ENCODE measurements at places on chromosomes 3 and 15.

GRCh38 chr15:96369825-96370621 is 39.5 kb downstream of the NR2F2 start:
- DNase-seq, result no peak

DNA sequence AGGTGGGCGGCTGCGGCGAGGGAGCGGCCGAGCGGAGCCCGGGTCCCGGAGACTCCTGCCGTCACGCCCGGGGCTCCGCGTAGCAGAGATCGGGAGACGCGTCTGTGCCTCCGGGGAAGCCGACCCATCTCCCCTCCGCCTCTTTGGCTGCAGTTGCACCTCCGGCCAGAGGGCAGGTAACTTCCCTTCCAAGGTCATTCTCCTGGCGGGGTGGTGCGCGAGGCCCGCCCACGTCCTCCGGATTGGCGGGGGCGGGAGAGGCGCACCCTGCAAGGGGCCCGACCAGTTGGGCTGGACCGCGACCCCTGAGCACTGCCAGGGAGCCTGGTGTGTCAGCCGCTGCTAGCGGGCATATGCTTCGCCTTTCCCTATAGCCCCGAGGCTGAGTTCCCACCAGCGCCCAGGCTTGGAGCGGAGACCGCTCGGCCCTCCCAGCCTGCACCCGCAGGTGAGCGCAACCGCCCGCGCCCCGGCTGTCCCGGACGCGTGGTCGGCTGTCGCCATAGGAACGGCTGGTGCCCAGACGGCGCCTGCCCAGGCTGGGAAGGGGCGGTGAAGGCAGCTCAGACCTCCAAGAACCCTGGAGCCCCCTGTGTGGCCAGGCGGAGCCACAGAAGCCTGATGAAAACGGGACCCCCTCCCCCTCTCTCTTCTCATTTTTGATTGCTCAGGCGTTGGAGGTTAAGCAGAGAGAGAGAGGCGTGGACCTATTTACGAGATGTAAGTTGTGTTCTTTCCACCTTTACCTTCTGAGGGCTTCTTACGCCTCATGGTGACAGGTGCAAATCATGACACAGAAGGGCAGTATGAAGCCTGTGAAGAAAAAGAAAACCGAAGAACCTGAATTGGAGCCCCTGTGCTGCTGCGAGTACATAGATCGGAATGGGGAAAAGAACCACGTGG is 453 bp downstream of the ZDHHC23 start:
- DNase-seq, result peak; percentile 2

GRCh38 chr3:14138878-14139655 is 14.2 kb downstream of the TMEM43 start:
- DNase-seq, result no peak

DNA sequence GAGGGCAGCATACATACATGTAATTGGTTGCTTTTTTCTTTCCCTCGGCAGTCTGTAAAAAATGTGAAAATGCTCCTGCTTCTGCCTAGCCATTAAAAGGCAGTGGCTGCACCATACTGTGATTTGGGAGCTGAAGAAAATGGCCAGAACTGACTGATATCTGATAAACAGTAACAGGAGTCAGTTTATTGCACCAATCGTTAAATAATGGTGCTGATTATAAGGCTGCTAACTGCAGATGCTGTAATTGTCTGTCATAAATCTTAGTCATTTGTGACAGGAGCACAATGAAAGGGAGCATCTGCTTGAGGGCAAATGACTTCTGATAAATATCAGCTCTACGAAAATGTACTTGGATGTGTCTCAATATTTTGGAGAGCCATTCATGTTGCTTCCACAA is 263.1 kb upstream of the DNAJC19 start:
- DNase-seq, result peak; percentile 17

GRCh38 chr3:29249829-29250345 is 31.0 kb upstream of the RBMS3 start:
- DNase-seq, result no peak

- DNase-seq, result no peak
These were observed 221.3 kb upstream of the UBE2E2 start for GRCh38 chr3:22981861-22982260.

GRCh38 chr3:24290596-24290995 is 204.1 kb downstream of the THRB start:
- DNase-seq, result no peak

- DNase-seq, result no peak
These were observed 76.6 kb upstream of the SNRPN start for GRCh38 chr15:24878153-24878552.

DNA sequence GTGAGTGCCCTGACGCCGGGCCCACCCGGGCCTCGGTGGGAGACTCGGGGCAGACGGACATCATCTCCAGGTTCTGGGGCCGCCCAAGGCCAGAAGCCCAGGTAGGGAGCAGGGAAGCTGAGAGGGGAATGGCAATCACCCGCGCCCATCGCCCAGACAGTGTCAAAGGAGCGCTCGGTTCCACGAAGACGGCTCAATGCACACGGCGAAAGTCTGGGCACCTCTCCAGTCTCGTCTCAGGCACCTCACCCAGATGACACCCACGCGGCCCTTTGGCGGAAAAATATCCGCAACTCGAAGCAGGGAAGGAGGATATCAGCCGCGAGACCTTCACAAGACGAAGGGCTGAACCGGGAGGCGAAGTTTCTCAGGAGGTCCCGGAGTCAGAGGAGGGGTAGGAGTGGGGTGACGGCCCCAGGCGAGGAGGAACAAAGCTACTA is 916 bp downstream of the IL17RD start:
- no peak for DNase-seq

GRCh38 chr3:192501401-192501800 is 225.9 kb downstream of the FGF12 start:
- DNase-seq, result no peak

DNA sequence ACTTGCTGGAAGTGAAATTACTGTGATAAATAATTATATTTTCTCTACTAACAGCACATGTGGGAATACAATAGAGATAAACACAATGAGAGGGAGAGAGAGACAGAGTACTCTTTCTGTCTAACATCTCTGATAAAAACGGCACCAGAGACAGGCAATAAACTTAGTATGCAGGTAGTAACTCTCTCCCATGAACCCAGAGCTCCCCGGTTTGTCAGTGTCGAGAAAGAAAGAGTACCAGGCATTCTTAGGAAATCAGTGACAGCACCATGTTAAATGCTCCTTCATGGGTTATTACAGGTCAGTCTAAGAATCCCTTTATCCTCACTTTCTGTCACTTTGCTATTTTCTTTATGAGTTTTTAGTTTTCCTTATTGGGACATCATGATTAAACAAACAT is 110.7 kb upstream of the EPHA3 start:
- no peak for DNase-seq

DNA sequence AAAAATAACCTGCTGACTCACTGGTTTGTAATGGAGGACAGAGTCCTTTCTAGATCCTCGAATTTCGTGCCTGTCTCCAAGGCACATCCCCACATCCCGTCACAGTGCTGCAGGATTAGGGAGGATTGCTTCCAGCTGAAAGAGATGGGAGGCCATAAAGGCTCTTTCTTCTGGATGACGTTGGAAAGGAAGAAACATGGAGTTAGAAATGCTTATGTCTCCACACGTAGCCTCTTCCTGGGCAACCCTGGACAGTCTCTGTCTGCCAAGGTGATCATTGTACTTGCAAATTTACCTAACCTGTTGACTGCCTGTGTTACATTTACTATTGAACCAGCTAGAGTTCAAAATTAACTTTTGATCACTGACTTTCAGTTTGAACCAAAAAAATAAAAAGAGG is 27.6 kb upstream of the VILL start:
- DNase-seq, result no peak

- no peak for DNase-seq
These were observed 14.7 kb downstream of the PGBD4 start for GRCh38 chr15:34116620-34117019.

DNA sequence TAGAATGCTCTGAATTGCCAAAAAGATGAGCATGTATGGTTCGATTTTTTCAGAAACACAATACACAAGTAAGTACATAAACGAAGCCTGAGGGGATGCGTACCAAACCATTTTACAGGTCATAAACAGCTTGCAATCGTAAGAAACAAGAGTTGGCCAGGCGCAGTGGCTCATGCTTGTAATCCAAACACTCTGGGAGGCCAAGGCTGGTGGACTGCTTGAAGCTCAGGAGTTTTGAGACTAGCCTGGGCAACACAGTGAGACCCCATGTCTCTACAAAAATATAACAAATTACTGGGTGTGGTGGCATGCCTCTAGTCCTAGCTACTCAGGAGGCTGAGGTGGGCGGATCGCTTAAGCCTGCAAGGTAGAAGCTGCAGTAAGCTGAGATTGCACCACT is 13.4 kb downstream of the TRA2B start:
- no peak for DNase-seq

DNA sequence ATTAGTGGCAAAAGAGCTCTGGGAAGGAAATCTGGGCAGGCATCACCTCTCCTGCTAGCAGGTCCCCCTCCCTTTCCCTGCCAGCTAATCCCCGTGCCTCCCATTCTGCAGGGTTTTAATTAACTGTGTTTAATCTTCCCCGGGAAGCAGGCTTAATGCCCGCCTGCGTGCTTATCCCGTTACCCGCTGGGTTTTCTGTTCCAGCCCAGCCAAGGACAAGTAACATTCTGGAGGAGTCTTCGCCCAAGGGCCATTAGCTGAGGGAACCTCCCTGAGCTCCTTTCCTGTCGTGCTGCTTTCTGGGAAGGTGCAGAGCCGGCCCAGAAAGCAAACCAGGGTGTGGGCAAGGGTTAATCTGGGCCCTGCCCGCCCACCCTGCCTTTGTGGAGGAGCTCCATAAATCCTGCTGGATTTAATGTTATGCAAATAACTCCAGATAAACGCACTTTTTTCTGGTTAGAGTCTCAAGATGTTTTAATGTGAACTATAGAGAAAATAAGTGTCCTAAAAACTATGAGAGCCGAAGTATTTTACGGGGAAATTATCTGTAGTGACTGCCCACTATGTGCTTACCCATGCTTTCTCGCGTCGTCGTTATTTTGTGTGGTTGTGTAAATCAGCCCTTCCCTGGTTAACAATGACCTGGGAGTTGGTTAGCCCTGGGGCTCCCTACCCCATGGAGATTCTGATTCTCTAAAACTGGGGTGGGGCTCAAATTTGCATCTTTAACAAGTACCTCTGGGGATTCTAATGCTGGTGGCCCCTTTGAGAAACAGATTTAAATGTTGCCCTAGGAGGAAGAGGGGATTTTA is 25.9 kb downstream of the TRIM71 start:
- no peak for DNase-seq

- DNase-seq, result no peak
These were observed 211.1 kb upstream of the ADAMTS9 start for GRCh38 chr3:64898941-64899340.

DNA sequence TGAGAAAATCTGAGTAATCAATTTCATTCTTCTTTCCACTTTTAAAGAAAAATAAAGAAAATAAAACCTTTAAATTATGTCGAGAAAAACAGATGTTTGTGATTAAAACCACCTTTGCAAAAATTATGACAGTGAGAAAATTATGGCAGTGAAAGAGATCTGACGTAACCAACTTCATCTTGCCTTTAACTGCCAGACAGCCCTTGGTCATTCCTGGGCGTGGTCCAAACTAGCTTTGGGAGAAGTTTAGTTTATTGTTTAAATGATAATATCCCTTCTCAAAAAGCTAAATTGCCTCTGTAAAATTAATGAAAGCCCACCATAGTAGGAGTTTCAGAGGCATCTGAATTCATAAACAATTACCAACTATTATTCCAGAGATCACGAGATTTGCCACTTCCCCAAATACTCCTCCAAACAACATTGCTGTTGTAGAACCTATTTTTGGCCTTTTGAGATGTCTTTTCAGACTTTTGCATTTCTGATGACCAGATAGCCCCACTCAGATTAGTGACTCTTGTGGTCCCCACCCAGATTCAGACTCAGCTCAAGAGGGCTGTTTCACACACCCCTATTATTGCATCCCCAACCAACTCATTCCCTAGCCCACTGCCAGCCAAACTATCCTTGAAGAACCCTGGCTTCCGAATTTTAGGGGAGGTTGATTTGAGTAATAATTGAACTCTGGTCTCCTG is 664.4 kb upstream of the CBLB start:
- no peak for DNase-seq

DNA sequence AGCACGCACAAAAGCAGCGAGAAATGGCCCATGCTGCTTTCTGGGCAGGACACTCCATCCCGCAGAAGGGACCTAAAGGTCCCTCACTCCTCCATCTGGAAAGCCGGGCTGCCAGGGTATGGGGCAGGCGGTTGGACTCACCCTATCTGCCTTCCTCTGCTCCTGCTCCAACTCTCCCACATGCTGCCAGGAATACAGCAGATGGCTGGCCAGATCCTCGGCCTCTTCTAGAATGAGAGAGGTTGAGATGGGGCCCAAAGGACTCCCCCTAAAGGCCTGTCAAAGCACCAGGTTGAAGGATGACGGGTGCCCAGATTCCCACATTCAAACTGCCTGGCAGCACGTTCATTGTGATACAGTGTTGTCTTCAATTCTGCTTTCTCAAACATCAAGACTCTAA is 85.1 kb upstream of the C2CD4B start:
- no peak for DNase-seq

DNA sequence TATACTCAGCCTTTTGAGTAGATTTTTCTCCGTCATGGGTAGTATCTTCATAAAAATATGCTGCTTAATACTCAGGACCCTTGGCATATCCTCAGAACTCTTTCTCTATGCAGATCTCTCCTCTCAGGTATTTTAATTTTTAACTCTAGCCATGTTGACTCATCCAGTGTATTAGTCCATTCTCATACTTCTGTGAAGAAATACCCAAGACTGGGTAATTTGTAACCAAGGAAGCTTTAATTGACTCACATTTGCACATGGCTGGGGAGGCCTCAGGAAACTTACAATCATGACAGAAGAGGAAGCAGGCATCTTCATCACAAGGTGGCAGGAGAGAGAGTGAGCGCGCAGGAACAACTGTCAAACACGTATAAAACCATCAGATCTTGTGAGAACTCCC is 129.3 kb upstream of the CD96 start:
- no peak for DNase-seq

GRCh38 chr3:84984429-84984828 is 25.6 kb downstream of the CADM2 start:
- no peak for DNase-seq

DNA sequence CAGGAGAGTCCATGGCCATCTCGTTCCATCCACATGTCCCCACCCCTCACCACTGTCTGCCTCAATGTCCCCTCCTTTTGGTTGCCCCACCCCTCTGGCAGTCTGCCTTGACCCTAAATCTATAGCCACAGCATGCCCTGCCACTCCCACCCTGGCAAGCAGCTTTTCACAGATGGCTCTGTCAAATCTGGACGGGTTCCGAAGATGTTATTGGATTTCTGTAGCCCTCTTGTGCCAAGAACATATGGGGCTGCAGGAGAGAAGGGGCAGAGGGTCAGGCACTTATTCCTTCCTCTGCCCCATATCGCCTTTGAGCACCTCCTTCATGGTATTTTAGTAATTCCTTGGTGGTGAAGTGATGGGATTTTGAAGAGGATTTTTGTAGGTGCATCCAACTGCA is 57.1 kb downstream of the EPHB1 start:
- no peak for DNase-seq

DNA sequence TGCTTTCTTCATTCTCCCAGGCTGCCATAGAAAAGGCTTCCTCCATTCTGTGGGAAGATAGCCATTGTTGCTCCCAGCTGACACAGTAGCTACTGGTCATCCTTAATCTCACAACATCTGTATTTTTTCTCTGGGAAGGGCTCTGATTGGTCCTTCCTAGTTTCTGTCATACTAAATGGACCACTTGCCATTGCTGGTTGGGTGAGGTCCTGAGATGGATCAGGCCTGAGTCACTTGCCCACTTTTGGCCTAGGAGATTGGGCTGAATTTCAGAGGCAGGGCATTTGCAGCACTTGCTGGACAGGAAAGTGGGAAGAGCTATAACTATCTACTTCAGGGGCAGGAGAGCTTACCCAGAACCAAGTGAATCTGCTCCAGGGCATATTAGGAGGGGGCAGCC is 106.5 kb upstream of the PROK2 start:
- no peak for DNase-seq
